ENCODE measurements at places on chromosomes 12 and 14.
A peak's percentile ranks its signal among the peaks of the same experiment; 100 is the strongest.

DNA sequence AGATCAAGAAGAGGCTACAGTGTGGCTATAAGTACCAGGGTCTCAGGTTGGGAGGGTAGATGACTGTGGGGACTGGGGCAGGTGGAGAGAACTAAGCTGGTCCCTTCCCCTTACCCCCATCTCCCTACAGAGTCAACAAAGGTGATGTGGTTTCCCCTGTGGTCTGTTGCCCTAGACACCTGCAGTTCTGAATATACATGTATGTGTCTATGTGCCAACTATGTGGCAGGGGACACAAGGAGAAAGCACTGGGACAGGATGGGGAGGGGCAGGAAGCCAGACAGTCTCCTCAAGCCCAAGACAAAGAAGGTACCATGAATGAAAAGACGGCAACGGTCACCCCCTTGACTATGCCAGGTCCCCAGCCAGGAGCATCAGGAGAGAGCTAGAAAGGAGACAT, 4.5 kb upstream of the HDAC7 start:
- no peak for DNase-seq

DNA sequence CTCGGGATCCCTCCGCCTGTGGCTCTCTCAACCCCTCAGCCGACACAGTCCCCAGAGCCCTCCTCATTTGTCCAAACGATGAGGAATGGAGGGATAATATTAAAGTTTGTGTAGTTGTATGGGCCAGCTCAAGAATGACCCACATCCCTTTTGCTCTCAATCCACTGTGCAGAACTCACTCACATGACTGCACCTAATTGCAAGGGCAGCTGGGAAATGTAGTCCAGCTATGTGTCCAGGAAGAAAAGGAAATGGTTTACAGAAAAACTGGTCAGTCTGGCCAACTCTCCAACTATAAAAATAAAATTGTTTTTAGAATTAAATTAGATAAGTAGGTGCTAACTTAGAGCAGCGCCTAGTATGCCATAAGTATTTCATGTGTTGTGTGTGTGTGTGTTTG, 66.6 kb downstream of the GALNT8 start:
- no peak for DNase-seq

- DNase-seq = peak; percentile 48
Measured at GRCh38 chr14:23406244-23406643, 1.8 kb downstream of the MYH6 start.

DNA sequence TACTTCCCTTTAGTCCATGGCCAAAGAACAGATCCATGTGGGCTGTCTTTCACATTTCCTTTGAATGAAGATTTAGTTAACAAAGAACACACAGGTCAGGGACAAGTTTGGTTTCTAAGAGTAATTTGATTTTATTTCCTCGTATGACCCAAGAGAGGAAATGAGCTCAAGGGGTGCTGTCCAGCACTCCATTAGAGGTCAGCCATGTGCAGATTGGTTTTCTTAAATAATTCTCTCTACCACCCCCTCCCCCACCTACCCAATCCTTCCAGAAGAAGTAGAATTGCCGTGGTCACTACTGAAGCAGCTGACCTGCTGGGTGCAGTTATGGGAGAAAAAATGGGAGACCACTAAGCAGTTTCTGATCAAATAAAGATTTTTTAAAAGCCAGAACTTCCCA, 13.9 kb upstream of the OAS1 start:
- DNase-seq = no peak

GRCh38 chr12:6684609-6685008, 4.6 kb downstream of the ZNF384 start:
- DNase-seq = peak; percentile 20

- DNase-seq = no peak
Measured at GRCh38 chr12:62230652-62231051, 29.6 kb upstream of the USP15 start.

DNA sequence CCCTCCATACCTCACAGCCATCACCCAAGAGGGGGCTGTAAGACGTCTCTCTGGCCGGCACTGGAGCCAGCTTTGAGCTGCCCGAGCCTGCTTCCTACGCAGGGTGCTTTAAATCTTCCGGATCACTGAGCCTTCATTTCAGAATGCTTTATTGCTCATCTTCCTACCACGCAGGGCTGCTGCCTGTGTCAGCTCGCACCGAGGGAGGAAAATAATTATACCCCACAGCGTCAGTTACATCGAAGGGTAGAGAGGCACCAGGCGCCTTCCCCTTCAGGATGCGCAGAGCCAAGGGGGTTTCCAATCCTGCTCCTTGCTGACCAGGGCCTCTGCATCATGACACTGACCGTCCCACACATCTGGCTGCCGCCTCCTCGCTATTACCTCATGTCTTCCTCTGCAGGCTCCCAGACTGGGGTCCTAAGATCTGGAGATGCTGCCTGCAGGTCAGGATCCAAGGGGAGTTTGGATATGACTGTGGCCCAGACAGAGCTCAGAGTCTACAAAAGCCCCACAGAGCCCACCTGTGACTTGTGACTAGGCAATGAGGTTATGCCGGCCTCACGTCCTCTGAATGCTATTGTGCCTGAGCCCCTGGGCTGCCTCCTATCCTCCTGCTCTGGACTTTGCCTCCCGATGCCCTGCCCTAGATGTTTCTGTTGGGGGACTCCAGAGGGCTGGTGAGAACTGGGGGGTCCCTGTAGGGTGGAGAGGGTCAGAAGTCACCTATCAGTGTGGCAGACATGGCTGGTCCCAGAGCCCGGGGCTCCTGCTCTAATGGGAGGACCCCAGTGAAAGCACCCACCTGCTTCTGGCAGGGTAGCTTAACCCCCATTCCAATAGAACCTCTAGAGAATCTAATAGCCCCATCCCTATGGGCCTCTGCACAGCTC, 220.3 kb upstream of the RTL1 start:
- DNase-seq = no peak

Data from stimulated activated naive B cell treated with anti-CD40 and anti-IgM and Interleukin-4, amounts not matched to agents 10 μg/mL and 1 μg/mL and 100 μg/mL, for 72 hours (primary cell).